ENCODE measurements at places on chromosomes 5 and 9. TPM values are rescaled to one million over a fixed set of nuclear protein-coding genes. Genes with fewer than 3 reads are reported as not detected.

IFNA10 gene
- total RNA-seq, result not detected

TXNDC8 gene
- total RNA-seq, result not detected

WNK2 gene
- total RNA-seq, result 3.4 TPM

GPR151 gene
- not detected for total RNA-seq

CCL28 gene
- total RNA-seq, result 51.4 TPM

DBH gene
- not detected for total RNA-seq

ROPN1L gene
- 0.83 TPM for total RNA-seq

ARRDC3 gene
- total RNA-seq, result 22.1 TPM

HSD17B3 gene
- total RNA-seq, result not detected

CATSPER3 gene
- not detected for total RNA-seq

DOCK2 gene
- total RNA-seq, result not detected

UBE2D2 gene
- total RNA-seq, result 70.7 TPM

SNCB gene
- total RNA-seq, result 0.26 TPM

PCDHB5 gene
- total RNA-seq, result 2.0 TPM

SLC35A4 gene
- 14.2 TPM for total RNA-seq

CBY3 gene
- not detected for total RNA-seq

ANKRD55 gene
- not detected for total RNA-seq

CLK4 gene
- total RNA-seq, result 7.3 TPM

UCK1 gene
- total RNA-seq, result 46.8 TPM

RAPGEF6 gene
- 15.0 TPM for total RNA-seq

TTC33 gene
- total RNA-seq, result 20.4 TPM

CNTRL gene
- 28.9 TPM for total RNA-seq

AQP3 gene
- 0.08 TPM for total RNA-seq

MCTP1 gene
- total RNA-seq, result 39.3 TPM

PLAC8L1 gene
- not detected for total RNA-seq

TAL2 gene
- total RNA-seq, result not detected

KIAA1958 gene
- 2.0 TPM for total RNA-seq

FBLL1 gene
- total RNA-seq, result 0.95 TPM

CDO1 gene
- total RNA-seq, result 0.42 TPM

AJM1 gene
- total RNA-seq, result 1.2 TPM

DBN1 gene
- total RNA-seq, result 49.0 TPM

NIPAL4 gene
- not detected for total RNA-seq

WNT8A gene
- not detected for total RNA-seq

ACSL6 gene
- total RNA-seq, result 0.05 TPM

SLC34A3 gene
- not detected for total RNA-seq

PPP2R2B gene
- total RNA-seq, result not detected

ZDHHC11B gene
- total RNA-seq, result 8.6 TPM

DDX4 gene
- not detected for total RNA-seq

FYB1 gene
- 31.6 TPM for total RNA-seq

Data from SK-MEL-5 (cell line).